ENCODE measurements at places on chromosomes 16 and 17.

- DNase-seq: no peak
Observed at GRCh38 chr17:67018471-67019434, 25.6 kb upstream of the CACNG1 start.

DNA sequence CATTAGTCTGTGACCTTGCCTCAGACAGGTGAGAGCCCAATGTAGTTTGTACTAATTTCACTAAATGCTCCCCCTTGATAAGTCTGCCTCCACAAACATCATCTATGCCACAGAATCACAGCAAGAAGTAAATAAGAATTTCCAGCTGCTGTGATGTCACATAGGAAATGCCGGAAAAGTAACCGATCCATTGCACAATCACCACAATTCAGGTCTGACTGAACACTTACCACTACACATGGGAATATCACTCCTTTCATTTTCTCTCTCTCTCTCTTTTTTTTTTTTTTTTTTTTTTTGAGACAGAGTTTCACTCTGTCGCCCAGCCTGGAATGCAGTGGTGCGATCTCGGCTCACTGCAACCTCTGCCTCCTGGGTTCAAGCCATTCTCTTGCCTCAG is 79.0 kb upstream of the CDH11 start:
- DNase-seq: no peak

DNA sequence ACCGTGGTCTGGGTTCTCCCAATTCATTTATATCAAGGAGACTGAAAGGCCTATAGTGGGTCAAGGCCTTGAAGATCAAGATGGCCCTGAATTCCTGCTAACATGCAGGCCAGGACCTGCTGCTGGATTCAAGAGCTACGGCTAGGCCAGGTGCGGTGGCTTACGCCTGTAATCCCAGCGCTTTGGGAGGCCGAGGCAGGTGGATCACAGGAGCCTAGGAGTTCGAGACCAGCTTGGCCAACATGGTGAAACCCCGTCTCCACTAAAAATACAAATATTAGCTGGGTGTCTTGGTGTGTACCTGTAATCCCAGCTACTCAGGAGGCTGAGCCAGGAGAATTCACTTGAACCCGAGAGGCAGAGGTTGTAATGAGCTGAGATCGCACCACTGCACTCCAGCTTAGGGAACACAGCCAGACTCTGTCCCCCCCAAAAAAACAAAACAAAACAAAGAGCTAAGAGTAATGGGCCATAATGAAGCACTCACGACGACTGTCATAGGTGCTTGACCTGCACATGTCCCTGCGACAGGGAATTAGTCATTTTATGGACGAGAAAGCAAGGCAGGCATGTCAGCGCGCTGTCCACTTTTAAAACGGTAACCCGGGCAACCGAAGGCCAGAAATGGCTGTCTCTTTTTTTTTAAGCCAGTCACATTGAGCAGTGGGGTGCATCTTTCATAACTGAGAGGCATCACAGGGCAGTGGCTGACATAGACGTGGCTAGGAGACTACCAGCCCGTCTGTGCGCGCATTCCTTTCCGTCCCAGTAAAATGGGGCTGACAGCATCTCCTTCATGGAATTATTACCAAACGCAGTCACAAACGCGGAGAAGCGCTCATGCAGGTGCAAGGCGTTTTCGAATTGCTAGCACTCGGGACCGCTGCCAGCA is 1.0 kb upstream of the FBRS start:
- no peak for DNase-seq

DNA sequence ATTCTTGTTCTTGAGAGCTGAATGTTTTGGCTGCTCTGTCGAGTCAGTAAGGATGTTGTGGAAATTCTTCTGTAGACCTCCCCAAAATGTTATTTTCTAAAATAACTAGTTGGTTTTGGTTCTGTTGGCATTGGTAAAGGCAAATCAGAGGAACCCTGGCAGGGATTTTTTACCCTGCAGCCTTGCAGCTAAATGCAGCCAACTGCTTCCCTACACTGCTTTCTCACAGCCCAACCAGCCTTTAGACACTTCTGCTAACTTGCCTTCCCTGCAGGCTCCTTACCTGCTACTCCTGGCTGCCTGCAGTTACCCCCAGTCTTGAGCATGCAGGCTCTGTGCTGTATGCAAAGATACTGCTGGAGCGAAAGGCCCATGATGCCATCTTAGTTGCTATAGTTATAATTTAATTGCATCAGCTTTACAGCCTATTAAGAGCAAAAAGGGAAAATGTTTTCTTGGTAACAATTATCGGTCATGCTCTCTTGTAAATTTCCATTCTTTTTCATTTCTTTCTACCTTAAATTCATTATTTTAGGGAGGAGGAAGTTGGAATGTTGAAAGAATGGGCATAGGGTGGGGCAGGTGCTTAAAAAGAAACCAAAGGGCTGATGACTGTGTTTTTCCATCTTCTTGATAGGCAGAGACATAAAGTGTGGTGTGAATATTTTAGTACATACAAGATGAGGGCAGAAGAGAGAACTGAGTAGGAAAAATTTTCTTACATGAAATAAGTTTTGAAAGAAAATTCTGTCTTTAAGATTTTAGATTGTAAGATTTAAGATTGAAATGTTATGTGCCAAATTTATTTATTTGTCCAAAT is 20.0 kb downstream of the NUP93 start:
- no peak for DNase-seq

DNA sequence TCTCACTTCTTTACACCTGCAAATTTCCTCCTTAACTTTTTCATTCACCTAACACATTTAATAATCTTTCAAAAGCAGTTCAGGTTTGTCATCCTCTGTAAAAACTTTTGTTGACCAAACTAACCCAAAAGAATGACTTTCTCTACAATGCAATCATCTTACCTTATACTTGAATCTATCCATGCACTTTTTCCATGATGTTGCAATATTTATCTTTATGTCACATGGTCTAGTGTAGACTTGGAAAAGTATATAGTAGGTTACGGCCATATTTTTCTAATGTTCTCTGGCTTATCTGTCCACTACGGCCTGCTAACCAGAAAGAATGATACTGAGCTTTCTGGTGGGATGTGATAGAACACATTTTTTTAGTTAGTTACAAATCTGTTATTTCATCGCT is 431.0 kb upstream of the SOX9 start:
- no peak for DNase-seq
